ENCODE measurements at places on chromosomes 4 and X.

DNA sequence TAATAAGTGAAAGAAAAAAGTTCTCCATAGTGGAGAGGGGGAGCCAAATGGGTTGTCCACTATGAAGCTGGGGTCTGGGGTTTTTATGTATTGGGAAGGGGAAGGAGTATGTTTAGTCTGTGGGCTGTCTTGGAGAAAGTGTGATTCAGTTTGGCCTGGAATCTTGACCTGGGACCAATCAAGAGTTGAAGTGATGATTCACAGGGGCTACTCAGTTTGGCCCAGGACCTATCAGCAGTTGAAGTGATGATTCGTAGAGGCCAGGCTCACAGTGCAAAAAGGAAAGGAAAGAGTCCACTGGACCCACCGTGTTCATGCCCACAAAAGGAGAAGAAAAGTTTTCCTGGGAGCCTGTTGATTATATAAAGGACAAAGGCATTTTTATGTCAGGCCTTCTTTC lies 47.3 kb upstream of the RAB9B start:
- no peak for DNase-seq

DNA sequence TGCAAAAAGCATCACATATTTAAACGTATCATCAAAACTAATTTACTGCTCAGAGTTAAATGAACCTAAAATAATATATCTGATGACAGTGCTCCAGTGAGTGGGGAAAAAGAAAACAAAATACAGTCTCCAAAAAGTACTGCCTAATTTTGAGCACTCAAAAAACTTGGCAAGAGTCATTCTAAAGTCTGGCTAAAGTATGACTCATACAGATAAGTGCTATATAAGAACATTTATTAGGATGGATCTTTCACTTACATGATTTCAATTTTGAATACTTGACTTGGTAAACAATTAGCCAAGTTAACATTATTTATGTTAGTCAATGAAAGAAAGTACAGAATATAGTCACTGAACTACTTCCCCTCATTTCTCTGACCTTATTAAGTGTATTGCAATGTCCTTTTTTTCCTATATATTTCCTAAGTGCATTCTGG lies 27.2 kb downstream of the FBXO8 start:
- peak; percentile 2 for DNase-seq

GRCh38 chr4:72909461-72909860 lies 160.1 kb downstream of the COX18 start:
- no peak for DNase-seq

DNA sequence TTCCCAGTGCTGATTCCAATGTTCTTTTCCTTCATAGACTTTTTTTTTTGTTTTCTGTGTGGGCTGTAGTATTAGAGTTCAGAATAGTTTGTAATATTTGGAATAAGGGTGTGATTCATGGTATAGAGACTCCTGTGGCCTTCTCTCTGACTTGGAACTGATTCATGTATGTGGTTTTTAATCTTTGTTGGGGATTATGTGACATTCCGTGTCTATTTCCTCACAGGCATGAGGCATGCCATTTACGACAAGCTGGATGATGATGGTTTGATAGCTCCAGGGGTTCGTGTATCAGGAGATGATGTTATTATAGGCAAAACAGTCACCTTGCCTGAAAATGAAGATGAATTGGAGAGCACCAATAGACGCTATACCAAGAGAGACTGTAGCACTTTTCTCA lies 44.4 kb downstream of the POLR2B start:
- no peak for DNase-seq

GRCh38 chrX:118346258-118347094 lies 570 bp downstream of the WDR44 start:
- no peak for DNase-seq

DNA sequence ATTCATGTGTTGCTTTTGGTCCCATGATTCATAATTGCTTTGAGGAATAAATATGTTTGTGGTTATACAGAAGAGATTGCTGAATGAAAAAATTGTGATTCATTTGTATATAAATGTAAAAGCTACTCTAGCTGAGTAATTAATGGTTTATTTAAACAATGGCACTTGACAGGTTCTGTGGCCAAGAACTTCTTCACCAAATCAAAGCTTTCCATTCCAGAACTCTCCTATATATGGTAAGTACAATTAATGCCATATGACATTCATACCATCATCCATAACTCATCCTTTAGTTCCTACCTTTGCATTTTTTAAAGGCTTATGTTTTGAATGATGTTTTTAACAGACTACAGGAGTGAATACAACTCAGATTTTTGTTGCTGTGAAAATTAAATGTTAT lies 105.8 kb downstream of the REPS2 start:
- no peak for DNase-seq

DNA sequence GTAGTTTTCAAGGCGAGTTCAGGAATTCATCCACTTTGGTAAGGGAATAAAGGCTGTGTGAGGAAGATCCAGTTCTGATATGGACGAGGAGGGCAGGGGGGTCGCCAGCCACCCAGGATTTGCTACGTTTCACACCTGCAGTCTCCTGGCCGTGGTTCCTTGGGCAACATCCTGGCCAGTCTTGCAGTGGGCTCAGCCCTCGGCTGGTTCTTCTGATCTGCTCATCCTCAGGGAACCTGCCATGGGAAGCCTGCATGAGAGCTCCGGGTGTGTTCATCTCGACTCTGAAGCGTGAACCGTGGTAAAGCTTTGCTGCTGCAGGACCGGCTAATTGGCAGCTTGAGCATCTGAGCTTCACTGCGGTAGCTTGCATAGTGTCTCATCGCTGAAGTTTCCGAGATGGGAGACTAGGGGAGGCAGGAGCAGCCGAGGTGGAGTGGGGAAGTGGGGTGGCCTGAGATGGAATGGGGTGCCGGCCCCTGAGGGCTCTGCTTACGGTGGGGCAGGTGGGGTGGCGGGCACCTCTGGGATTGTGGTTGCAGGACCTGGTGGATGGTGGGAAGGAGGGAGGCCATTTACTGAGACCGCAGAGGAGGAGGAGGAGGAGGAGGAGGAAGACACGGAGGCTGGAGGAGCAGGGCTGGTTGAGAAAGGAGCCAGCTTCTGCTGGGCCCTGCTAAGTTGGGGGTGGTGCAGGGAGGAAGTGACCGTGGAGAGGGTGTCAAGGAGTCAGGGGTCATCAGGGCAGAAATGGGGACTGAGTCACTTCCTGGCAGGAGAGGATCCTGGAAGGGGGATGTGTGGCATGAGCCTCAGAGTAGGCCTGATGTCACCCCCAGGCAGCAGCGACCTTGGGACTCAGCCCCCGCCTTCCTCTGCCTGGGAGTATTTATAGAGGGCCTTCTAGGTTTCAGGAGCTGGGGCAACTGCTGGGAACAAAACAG lies 213.1 kb upstream of the PSAPL1 start:
- no peak for DNase-seq
